Left renal cortex interstitium (tissue), 4 donors: ENCODE measurements at places on chromosomes 1 and 21. TPM values are rescaled to one million over a fixed set of nuclear protein-coding genes. Genes with fewer than 3 reads are reported as not detected.

- DNase-seq = no peak
These were observed 294.5 kb upstream of the GREM2 start for GRCh38 chr1:240906477-240906876.

DNA sequence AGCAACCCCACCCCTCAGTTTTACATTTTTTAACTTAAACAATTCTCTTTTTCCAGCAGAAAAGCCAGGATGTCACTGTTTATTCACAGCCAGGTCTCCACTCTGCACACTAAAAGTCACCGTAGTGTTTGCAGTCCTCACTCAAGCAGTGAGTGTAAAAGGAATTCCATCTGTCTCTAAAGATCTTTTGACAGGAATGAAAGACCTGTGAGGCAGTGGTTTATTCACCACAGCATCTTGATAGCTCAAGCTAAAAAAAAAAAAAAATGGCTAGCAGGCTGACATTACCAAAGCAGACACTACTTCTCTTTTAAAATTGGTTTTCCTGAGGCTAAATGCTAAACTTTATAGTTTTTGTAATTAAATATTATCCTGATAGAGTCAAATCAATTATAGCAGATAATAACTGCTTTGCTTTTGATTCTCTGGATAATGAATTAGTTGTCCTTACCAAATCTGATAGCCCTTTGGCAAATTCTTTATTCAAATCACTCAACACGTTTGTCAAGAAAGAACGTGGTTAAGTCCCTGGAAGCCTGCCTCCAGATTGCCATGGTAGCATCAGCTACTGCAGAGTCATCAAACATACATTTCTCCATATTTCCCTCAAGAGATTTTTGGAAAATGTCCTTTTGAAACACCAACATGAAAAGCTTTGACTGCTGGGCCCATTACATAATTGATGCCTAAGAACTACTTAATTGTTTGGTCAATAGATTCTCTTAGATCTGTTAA, 22.2 kb upstream of the SLC5A9 start:
- no peak for DNase-seq

DNA sequence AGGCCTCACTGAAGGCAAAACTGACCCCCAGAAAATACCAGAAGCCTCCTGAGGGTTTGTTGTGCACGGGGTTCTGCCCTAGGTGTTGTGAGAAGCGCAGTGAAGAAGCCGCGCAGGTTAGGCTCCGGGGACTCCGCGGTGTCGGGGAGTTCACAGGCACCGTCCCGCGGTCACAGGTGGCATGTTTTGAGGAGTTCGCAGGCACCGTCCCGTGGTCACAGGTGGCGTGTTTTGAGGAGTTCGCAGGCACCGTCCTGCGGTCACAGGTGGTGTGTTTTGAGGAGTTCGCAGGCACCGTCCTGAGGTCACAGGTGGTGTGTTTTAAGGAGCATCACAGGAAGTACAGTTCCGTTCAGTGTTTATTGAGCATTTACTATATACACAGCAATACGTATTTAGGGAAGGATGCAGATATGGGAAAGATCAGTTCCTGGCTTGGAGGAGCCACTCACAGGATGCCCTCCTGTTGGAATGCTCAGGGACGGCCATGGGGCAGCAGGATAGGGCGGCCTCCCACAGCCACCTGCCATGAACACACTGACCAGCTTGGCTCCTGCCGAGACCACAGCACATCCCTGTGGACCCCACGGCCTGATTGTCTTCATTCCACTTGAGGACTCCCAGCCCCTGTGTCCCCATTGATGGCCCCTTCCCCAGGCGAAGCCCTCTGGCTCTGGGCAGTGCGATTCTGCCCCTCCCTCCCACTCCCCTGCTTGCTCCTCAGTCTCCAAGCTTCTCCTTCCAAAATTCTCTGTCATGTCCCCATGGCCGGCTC, 86.0 kb upstream of the VAMP3 start:
- DNase-seq = no peak

DNA sequence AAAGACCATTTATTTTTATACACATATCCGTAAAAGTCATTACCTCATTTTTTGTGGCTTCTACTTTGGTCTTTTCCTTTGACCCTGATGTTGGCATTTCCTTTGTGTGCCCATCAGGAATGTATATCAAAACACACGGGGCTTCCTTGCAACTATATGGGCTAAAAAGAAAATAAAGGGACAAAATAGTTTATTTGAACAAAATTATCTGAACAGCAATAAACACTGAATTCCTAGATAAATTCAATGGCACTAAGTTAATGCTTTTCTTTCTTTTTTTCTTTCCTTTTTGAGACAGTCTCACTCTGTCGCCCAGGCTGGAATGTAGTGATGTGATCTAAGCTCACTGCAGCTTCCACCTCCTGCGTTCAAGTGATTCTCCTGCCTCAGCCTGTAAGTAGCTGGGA, 45.2 kb downstream of the EPRS1 start:
- no peak for DNase-seq

DNA sequence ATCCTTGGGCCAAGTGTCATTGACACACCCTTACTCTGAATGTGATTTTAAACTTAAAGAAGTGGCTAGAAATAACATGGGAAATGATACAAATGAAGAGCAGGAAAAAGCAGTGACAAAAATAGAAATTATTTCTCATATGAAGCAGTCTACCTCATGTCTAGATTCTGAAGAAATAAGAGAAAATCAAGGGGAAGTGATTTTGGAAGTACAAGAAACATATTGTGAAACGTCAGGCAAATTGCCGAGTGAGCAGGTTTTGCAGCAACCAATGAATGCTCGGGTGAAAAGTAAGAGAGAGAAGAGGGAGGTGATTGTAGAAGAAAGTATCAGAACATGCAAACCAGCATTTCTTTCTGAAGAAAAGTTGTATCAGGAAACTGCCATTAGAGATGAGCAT, 130.7 kb downstream of the MACF1 start:
- no peak for DNase-seq

DNA sequence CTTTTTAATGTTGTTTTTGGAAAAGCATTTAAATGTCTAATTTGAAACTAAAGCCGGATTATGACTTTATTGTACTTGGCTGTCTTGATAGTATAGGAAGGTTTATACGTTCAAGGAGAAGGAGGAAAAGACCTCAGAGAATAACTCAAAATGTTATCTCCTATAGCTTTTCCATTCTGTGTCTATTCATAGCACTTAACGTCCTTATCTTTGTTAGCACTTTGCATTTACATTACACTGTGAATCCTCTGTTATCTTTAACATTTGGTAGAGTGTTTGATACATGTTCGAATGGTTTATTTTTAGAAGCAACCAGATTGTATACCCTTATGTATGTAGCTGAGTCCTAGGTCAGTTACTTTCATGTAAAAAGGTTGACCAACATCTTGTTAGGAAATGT, 50.8 kb upstream of the PODN start:
- no peak for DNase-seq

LRRN2 gene
- polyA plus RNA-seq = 12.4 TPM

KCNE2 gene
- polyA plus RNA-seq = 1.6 TPM

CCDC185 gene
- 0.08 TPM for polyA plus RNA-seq
